ENCODE measurements at places on chromosomes 2 and 18.

GRCh38 chr2:23412556-23413155 lies 27.7 kb downstream of the KLHL29 start:
- no peak for DNase-seq

DNA sequence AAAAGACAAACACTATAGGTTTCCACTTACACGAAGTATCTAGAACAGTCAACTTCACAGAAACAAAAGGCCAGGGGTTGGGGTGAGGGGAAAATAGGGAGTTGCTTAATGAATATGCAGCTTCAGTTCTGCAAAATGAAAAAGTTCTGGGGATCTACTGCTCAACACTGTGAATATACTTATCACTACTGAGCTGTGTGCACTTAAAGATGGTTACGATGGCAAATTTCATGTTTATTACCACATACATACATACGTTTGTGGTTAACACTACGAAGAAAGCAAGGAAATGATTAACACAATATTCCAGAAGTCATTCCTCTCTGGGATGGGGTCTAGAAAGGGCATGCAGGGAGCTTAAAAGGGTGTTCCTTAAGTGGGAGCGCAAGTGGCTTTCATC lies 19.3 kb downstream of the MBOAT2 start:
- DNase-seq = no peak

DNA sequence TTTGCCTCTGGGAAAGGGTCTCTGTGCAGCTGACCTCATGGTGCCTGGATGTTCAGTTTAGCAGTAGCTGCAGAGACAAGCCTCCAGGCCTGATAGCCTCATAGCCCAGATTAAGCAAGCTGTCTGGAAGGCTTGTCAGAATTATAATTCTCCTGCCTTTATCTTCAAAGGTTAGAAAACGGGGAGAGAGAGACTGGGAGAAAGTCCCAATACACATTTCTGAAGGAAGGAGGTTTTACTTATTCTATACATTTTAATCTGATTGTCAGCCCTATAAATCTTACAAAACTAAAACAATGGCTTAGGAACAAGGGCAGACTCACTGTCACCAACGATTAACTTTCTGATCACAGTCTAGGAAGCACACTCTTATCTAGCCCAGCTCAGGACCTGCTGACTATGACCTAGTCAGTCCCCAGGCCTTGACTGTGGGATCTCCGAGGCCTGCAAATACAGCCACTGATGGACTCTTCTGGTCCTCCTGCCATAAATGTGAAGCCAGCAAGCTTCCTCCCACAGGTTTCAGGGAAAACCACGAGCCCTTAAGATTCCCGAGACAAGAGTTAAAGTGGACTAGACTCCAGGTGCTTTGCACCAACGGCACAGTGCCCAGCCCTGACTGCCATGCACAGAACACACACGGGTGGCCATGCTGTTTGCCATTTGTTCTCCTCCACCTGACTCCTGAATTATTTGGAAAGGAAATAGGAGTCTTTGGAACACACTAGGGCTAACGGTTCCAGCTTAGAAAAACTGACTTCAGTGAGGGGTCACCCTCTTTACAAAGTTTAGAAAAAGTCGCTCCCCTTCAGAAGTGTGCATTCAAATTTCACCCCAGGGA lies 111.4 kb upstream of the SMAD7 start:
- no peak for DNase-seq

DNA sequence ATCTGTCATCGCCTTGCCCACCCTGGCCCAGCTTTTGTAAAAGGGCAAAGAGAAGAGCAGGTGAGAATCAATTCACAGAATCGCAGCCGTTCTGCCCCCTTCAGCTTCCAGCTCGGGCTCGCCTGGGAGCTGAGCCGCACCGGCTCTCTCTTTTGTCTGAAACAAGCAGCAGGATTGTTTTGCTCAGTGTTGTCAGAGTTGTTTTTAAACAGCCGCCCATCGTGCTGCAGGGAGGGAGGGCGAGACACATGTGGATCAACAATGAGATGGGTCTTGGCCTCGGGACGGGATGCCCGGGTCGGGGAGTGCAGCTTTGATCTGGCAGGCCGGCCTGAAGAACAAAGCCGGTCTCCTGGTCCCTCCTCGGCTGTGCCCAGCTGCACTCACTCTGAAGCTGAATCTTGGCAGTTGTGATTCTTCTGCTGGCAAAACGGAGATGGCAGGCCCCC lies 39.7 kb upstream of the HDAC4 start:
- no peak for DNase-seq

DNA sequence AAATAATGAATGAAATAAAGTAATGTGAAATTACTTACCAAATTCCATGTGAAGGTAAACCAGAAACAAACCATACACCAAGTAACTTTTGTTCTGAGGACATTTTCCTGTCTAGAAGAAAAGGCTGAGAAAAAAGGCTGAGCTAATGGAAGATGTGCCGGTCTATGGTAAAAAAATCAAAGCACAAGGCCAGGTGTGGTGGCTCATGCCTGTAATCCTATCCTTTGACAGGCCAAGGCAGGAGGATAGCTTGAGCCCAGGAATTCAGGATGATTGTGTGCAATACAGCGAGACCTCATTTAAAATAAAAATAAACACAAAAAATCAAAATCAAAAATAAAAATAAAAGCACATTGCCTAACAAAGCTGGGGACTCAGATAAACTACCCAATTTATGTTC lies 6.7 kb downstream of the ORC4 start:
- DNase-seq = peak; percentile 76

- no peak for DNase-seq
Measured at GRCh38 chr2:241499146-241499965, 9.0 kb downstream of the STK25 start.

DNA sequence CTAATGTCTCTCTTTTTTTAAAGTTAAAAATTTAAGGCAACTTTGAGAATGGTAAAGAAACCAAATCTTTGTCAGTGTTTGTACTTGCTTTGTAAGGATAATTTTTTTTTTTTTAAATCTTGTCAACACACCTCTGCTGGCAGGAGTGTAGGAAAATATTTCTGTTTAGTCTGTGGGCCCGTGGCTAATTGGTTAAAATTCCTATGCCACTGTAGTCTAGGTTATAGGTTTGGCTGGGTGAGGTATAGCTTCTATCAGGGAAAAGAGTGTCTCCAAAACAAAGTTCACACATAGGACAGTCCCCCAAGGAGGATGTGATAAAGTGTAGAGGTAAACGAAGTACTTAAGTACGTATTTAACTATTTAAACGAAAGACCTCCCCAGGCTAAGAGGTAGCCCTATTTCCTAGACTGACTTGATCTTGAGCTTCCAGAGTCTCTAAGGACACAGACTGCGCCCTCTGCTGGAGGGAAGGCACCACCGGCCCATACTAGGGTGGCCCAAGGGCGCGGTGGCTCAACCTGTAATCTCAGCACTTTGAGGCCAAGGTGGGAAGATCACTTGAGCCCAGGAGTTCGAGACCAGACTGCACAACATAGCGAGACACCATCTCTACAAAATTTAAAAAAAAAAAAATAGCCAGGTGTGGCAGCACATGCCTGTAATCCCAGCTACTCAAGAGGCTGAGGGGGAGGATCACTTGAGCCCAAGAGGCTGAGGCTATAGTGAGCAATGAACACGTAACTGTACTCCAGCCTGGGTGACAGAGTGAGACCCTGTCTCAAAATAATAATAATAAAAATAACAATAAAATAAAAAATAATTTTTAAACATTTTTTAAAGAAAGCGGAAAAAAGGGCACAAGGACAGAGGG lies 8.9 kb downstream of the TEX44 start:
- peak; percentile 54 for DNase-seq

- no peak for DNase-seq
Measured at GRCh38 chr2:174326161-174327020, 8.4 kb upstream of the SP9 start.

GRCh38 chr2:235098269-235098668 lies 146.5 kb downstream of the SH3BP4 start:
- DNase-seq = peak; percentile 64

DNA sequence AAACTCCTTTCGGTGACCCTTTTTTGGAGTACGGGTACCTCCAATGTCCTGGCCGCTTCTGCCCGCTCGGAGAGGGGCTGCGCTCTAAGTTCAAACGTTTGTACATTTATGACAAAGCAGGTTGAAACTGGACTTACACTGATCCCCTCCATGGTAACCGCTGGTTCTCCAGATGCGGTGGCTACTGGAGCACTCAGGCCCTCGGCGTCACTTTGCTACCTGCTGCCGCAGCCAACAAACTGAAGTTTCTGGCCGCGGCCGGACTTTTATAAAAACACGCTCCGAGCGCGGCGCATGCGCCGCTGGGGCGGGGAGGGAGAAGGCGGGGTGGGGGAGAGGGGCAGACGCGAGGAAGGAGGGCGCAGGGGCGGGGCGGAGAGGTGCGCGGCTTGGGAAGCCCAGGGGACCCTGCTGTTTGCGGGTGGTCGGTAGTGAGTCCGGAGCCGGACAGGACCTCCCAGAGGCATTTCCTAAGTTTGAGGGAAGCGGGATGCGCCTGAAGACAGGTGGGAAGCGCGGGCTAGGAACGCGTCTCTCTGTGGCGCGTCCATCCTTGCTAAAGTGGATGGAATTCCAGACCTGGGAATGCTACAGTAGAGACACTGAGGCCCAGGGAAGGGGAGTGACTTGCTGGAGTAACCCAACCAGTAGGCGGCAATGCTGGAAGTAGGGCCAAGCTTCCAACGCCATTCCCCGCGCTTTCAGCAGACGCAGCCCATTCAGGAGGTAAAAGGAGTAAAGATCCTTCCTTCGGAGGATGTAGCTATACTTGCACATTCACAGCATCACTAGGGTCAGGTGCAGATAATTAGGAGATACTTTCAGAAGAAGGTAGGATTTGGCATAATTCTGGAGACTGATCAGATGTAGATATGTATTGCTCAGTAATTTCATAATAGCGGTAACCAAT lies at the start of gene CXCR4:
Gene CXCR4 (minus strand): TSS at position 241 of the 910 bp plus-strand sequence. CDS start 89 bp downstream, at position 152.
- DNase-seq = peak; percentile 92

DNA sequence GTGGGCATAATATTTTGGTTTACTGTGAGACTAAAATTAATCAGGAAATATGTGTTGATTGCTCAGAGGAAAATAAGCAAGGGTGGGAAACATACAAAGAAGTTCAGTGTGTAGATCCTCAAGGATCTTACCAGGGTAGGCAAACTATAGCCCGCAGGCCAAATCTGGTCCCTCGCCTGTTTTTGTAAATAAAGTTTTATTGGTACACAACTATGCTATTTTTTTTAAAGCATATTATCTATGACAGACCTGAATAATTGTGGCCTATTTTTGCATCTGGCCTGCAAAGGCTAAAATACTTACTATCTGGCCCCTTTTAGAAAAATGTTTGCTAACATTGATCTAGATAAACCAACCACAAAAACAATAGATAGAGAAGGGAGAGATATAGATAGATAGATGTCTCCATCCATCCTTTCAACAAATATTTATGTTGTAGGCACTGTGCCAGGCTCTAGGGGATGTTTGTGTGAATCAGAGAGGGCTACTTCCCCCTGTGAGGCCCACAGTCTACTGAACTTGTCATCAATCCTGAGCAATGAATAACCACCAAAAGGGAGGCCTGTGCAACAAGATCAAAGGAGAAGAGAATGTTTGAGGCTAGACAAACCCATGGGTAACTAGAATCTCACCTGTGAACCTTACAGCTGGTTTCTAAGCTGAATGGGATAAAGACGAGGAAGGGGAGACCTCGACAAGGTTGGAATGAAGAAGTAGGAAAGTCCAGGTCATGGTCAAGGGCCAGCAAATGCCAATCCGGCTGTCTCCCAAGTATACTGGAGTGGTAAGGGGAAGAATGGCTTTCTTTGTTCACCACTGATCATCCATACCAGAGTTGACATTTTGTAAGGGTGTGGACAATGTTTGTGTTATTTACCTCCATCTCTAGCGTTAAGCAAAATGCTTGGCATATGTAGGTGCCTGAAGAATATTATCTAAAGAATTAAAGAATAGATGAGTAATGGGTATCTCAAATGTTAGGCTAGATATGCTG lies 23.6 kb downstream of the ALPK2 start:
- no peak for DNase-seq

DNA sequence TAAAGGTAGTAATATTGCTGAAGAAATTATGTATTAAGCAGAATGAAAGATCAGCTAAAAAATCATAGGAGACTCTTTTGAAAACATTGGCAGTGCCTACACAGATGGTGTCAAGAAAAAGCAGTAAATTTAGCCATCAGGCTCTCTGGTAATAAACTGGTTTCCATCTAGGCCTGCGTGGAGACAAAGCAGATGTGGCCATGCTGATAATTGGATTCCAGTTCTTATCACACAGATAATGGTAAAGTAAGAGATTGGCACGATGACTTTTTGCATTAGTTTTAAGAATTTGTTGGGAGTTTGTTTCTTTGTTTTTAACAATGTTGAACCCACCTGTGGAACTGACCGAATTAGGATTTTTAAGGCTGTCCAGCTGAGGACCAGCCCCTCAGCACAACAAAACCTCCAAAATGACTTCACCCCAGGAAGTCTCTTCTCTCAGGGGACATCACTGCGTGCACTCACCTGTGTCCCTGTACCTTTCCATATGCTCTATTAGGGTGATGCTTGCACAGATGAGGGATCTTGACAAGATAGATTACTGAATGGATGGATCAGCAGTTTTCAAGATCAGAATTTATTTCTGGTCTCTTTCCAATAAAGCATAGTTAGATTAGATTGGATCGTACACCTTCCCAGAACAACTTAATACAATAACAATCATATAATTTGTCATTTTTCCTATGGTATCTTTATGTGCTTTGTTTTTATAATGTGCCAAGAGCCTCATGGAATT lies 69.1 kb upstream of the DNAJC10 start:
- DNase-seq = peak; percentile 57

DNA sequence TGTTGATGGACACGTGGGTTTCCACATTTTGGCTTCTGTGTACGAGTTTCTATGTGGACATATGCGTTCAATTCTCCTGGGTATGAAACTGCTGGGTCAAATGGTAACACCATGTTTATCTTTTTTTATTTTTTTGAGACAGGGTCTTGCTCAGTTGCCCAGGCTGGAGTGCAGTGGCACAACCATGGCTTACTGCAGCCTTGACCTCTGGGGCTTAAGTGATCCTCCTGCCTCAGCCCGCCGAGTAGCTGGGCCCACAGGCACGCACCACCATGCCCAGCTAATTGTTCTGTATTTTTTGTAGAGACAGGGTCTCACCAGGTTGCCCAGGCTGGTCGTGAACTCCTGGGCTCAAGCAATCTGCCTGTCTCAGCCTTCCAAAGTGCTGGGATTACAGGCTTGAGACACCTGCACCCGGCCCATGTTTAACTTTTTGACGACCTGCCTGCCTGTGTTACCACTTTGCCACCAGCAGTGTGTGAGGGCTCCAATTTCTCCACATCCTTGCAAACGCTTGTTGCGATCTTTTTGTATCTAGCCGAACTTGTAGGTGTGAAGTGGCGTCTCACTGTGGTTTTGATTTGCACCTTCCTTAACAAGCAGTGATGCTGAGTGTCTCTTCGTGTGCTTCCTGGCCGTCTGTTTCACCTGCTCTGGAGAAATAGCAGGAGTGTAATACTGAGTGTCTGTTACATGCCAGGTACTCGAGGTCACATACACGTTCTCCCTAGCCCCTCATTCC lies 6.9 kb downstream of the HSBP1L1 start:
- DNase-seq = no peak

DNA sequence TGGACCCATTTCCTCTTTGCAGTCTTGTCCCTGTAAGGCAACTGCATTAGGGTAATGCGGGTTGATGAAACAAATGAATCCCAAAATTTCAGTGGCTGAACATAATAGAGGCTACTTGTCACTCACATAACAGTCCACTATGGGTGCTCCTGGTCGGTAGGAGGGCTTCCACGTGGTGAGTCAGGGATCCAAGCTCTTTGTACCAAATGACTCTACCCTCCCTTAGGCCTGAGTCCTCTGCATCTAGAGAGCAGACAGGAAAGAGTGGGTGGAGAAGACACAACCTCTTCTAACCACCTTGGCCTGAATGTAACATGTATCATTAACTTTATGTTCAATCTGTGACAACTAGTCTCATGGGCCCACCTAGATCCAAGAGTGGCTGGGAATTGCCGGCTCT lies 86.2 kb upstream of the HAAO start:
- no peak for DNase-seq

All from NCI-H2171 treated with DMSO at 0.1 percent for 48 hours (cell line).